CD4-positive, alpha-beta T cell treated with Interleukin-1 beta for 1 hour (primary cell): ENCODE measurements at places on chromosomes 5 and 9.

DNA sequence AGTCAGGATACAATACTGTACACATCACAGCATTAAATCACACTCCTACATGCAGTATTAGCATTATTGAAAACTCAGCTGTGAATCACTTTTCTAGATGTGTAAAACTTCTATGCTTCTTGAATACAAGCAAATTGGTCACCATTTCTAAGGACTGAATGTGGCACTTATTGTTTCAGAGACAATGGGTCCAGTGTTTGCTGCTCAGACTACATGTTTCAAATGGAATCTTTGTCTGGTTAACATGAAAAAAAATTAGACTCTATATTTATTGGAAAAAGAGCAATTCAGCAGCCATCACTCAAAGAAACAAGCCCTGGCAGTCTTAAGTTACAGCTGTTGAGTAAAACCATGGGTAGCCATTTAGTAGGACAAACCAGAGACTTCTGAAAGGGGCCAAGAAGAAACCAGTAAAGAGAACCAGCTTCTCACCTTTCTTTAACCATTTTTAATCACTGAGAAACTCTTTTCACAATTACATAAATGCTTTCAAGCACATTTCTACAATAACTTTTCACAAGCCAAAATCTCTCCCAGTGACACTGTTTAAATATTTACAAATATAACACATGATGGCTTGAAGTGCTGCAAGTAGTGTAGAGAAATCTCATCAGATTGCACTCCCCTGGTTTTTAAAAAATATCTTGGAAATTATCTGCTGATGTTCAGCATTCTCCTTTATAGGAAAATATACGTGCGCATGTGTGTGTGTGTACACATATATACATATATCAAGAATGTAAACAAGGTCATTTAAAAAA, 35.2 kb downstream of the OR2K2 start:
- DNase-seq, result no peak

GRCh38 chr5:18702821-18703220, 1068.6 kb downstream of the TAF11L14 start:
- no peak for DNase-seq

DNA sequence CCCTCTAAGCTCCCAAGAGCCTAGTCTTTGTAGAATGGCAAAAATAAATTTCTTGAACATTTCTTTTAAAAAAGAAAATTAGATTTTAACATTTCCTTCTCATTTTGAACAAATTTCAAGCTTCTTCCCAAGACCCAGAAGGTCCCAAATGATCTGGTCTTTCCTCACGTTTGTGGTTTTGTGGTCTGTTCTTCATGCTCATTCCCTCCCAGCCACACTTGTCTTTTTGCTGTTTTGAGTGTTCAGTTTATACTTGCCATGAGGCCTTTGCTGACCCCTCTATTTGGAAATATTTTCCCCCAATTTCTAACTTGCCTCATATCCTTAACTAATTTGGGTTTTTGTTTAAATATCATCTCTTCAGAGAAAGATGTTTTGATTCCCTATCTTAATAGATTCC, 133.4 kb upstream of the PAPPA start:
- DNase-seq, result no peak

- no peak for DNase-seq
These were observed 52.3 kb upstream of the CNTLN start for GRCh38 chr9:17082343-17083064.

DNA sequence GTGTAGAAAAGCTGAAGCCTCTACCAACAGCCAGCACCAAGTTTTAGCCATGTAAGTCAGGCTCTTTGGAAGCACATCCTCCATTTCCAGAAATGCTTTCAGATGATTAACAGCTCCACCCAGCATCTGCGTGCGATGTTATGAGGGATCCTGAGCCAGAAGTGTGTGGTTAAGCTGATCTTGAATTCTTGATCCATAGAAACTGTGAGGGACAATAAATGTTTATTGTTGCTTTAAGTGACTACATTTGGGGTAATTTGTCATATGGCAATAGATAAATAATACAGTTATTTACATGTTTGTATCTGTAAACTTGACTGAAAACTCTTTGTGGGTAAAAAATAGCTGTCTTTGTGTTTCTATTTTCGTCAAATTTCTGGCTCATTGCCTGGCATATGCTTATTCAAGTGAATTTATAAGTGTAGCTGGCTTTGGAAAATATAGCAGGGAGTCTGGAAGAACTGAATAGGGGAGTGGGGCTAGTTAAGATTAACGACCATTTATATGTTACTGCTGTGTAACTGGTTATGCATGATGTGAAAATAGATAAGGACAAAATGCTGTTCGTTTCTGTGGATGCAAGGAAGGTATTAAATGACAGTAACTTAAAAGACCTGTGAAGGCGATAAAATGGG, 234.1 kb downstream of the LRRC70 start:
- no peak for DNase-seq

GRCh38 chr5:154200221-154200620, 9.7 kb downstream of the GALNT10 start:
- DNase-seq, result no peak
